ENCODE measurements at places on chromosomes 7 and 10. TPM values are rescaled to one million over a fixed set of nuclear protein-coding genes. Genes with fewer than 3 reads are reported as not detected.

SPDYE2B gene
- polyA plus RNA-seq, result not detected

TMEM273 gene
- polyA plus RNA-seq, result 137 TPM

NEUROD6 gene
- polyA plus RNA-seq, result not detected

CALCR gene
- not detected for polyA plus RNA-seq

GPER1 gene
- polyA plus RNA-seq, result 0.66 TPM

SUFU gene
- 5.0 TPM for polyA plus RNA-seq
